ENCODE measurements at places on chromosomes 16 and 17.

- DNase-seq: no peak
These were observed at the start of gene ACAP1 for GRCh38 chr17:7336240-7337175. TSS of gene ACAP1 (plus strand) at chr17:7336529. CDS start at chr17:7336735, 206 bp downstream.

GRCh38 chr16:27972500-27972899 lies 91.0 kb downstream of the GSG1L start:
- peak; percentile 47 for DNase-seq

DNA sequence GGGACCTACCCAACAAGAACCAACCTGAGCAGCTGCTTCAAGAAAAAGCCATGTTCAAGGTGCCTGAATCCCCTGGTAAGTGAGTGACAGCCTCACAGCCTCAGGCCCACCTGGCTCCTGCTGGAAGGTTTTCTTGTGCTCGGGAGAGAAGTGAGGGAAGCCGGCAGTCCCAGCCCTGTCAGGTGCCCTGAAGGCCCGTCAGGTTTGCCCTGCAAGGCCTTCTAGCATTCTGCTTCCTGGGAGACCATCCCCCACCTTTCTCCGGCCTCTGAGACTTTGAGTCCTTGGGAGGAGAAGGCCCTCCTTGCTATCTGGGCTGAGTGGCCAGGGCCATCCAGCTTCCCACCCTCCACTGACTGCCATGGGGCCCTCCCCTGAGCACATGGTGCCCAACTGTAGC lies 166.7 kb upstream of the ZNF267 start:
- DNase-seq: no peak

DNA sequence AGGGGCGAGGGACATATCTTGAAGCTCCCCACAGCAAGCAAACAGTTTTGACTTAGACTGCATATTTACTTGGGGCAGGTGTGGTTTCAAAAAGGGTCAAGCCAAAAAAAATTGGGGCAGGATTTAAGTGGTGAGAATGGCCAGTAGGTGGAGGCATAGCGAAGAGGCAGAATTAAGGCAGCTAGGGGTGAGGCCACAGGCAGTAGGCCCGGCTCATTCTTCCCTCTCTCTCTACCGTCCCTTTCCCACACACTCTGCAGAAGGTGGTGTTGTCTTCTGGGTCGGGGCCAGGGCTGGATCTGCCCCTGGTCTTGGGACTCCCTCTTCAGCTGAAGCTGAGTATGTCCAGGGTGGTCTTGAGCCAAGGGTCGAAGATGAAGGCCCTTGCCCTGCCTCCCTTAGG lies 2.6 kb downstream of the SHBG start:
- DNase-seq: peak; percentile 66

DNA sequence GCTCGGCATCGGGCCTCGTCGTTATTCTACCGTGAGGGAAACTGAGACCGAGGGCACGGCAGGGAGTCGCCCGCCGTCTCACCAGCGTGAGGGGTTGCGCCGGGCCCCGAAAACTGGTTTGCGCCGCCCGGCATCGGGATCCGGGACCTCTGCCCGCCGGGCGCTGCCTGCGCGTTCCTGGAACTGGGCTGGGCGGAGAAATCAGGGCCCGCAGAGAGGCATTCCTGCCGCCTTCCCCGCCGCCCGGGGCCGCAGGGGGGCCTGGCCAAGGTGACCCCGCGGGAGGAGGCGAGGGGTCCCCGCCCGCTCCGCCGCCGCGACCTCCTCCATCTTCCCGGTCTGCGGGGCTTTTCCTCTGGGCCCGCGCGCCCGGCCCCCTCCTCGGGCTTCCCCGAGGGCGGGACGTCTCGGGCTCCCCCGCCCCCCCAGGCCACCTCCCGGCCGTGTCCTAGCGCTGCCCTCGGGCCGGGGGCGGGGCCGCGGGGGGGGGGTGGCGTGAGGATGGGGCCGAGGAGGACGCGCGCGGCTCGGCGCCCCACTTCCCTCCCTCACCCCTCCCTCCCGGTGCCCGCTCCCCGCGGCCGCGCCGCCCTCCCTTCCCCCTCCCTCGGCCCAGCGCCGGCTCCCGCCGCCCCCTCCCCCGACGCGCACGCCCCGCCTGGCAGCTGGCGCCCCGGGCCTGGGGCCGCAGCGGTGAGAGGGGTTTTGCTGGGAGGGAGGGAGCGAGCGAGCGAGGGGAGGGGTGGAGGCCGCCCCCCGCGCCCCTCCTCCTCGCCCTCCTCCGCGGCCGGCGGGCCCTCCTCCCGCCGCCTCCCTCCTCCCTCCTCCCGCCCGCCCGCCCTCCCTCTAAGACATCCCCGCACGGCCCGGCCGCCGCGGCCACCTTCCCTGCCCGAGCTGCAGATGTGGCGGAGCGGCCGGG lies at the start of gene GLIS2:
Gene GLIS2, plus strand, starts transcription at position 882 of the 922 bp plus-strand sequence. CDS start 16,214 bp downstream, outside the sequence.
- DNase-seq: peak; percentile 38

- no peak for DNase-seq
These were observed 8.4 kb downstream of the LRRC3C start for GRCh38 chr17:39935909-39936308.

DNA sequence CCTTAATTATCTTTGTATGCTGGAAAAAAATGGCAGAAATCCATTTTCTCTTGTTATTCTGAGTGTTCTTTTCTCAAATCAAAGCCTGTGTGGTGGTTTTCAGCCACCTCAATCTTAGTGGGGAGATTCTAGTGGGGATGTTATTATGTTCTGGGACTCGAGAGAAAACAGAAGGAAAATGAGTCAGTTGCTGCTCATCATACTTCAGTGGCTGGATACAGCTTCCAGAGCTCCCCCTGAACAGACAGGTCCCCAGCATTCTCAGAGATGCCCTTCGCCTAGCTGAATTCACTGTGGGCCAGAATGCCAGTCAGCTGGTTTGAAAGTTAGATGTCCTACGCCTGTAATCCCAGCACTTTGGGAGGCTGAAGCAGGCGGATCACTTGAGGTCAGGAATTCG lies 8.5 kb downstream of the ST6GALNAC1 start:
- no peak for DNase-seq

GRCh38 chr16:82636485-82636884 lies 9.7 kb downstream of the CDH13 start:
- no peak for DNase-seq

GRCh38 chr17:9329251-9329921 lies 246.2 kb downstream of the STX8 start:
- no peak for DNase-seq

DNA sequence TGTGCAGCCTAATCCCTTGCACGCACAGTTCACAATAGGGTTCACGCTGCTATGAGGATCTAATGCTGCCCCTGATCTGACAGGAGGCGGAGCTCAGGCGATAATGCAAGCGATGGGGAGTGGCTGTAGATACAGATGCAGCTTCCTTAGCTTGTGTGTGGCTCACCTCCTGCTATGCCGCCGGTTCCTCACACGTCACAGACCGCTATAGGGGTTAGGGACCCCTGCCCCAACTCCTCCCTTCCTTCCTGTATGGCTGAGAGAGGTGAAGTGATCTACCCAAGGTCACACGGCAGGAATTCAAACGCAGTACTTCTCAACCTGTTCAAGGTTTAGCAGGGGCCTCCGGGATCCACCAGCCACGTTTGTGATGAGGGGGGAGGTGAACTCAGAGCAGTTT lies 13.4 kb upstream of the PLLP start:
- no peak for DNase-seq

GRCh38 chr16:15976929-15977637 lies 27.7 kb downstream of the ABCC1 start:
- peak; percentile 64 for DNase-seq

DNA sequence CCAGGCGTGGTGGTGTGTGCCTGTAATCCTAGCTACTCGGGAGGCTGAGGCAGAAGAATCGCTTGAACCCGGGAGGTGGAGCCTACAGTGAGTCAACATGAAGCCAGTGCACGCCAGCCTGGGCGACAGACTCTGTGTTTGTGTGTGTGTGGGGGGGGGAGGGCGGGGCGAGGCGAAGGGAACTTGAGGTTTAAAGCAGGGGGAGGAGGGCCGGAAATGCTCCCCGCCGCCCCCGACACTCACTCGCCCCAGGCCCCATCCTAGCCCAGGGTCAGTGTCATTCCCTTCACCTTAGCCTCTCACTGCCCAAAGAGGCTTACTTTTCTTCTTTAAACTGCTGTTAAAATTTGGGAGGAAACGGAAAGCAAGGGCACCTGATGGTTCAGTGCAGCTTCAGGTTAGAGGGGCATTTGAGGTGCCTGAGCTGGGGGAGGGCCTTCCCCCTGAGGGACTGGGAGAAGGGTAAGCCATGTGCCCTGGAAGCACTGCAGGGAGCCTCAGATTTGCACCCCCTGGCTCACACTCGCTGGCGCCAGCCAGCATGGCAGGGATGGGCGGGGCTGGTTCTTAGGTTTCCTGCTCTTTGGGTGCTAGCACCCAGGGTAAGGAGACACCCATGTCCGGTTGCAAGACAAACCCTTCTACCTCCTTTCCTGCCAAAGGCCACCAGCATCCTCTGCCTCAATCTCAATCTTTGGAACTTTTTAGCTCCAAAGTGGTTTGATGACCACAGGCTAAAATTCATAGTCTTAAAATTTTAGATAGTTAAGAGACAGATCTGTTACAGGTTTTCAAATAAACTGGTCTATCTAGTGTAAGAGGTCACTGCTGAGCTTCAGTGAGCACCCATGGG lies 2.2 kb upstream of the LIMD2 start:
- DNase-seq: peak; percentile 74

- peak; percentile 52 for DNase-seq
These were observed 21.6 kb downstream of the POLR3E start for GRCh38 chr16:22318690-22319358.

GRCh38 chr16:30430428-30430970 lies 669 bp upstream of the DCTPP1 start:
- no peak for DNase-seq

- no peak for DNase-seq
These were observed 22.3 kb downstream of the TMC6 start for GRCh38 chr17:78106211-78106610.

DNA sequence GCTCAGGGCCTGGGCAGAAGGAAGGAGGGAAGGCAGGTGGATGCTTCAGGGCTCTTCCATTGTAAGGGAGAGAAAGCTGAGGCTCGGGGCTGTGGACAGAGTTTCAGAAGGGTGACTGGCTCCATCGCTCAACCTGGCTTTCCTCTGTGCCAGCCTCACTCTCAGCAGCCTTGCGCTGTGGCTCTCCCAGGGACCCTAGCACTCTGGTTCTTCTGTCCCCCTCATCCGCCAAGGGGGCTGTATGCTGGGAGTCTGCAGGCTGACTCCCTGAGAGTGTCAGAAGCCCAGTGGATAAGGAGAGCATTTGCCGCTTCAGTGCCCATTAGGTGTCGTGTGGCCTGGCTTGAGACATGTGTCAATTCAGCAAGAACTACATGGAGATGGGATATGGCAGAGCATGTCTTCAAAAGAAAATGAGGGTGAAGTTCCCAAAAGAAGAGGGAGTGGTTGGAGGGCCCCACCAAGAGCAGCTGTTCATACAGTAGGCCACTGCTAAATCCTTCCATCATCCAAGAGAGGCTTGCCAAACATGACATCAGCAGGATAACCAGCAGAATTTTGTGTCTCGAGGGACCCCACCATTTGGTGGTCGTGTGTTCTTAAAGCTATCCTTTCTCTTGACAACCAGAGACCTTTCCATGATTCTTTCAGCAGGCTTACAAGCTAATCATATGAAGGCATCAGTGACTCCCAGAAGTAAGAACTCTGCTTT lies 148.2 kb downstream of the IRX5 start:
- DNase-seq: no peak

GRCh38 chr17:49365667-49366066 lies 3.6 kb upstream of the ZNF652 start:
- peak; percentile 52 for DNase-seq

DNA sequence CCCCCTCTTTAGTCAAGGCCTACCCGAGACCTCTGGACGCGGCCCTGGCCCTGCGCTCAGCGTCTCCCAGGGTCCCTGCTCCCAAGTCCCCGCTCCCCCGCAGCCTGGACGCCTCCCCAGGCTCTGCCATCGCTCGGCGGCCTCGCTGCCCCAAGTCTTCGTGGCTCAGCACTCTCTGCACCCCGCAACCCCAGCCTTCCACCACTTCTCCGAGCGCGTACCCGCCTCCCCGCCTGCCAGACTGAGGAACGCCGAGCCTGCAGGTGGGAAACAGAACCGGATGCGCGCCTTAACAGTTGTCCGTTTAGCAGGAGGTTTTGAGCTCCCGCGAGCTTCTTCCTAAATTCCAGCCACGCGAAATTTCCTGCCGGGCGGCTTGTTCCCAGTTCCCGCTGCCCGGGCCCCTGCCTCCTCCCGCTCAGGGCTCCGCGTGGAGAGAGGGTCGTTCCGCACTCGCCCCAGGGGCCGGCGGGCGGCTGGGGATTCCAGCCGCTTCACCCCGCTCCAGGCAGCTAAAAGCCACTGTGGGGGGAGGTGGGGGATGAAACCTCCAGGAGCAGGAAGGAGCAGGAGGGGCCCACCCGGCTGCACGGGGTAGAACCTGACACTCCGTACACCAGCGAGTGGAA lies 87.7 kb downstream of the KCNJ12 start:
- no peak for DNase-seq

DNA sequence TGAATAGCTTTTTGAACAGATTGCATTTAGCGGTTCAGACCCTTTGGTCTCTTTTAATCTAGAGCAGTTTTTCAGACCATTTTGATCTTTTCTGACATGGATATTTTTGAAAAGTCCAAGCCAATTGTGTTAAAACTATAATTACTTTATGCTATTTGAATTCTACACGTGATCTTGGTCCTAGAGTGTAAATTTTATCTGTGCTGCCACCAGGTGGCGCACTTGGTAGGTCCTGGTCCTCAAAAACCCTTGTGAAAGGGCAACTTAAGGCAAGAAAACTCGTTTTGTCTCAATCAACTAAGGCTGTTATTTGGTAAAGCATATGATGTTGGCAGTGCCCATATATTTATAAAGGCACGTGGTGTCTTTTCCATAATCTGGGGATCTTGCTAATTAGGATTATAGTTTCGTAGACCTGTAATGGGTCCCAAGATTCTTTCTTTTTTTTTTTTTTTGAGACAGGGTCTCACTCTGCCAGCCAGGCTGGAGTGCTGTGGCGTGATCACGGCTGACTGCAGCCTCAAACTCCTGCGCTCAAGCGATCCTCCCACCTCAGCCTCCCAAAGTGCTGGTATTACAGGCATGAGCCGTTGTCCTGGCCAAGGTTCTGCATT lies 43.9 kb upstream of the TEX2 start:
- peak; percentile 90 for DNase-seq

DNA sequence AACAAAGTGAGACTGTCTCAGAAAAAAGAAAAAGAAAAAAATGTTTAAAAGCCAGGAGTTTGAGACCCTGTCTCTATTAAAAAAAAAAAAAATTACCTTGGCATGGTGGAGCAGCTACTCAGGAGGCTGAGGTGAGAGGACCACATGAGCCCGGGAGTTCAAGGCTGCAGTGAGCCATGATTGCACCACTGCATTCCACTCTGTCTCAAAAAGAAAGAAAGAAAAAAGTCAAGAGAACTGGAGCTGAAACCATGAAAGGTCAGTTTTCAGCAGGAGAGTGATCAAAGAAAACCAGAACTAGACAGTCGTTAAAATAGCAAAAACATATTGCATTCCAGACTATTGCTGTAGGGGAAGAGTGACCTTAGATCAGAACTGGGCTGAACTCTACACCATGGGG lies 8.8 kb downstream of the QPRT start:
- DNase-seq: no peak

GRCh38 chr16:705431-706188 lies at the start of gene FBXL16:
TSS of gene FBXL16 (minus strand) at chr16:705801. CDS start at chr16:697405, 8,396 bp downstream.
- peak; percentile 34 for DNase-seq

GRCh38 chr17:9195961-9196670 lies 174.8 kb downstream of the NTN1 start:
- no peak for DNase-seq
